RPMI7951 (cell line): ENCODE measurements at places on chromosomes 6 and 20. TPM values are rescaled to one million over a fixed set of nuclear protein-coding genes. Genes with fewer than 3 reads are reported as not detected.
A peak's percentile ranks its signal among the peaks of the same experiment; 100 is the strongest.

FNDC1 gene
- total RNA-seq = not detected in 2 replicates

DNA sequence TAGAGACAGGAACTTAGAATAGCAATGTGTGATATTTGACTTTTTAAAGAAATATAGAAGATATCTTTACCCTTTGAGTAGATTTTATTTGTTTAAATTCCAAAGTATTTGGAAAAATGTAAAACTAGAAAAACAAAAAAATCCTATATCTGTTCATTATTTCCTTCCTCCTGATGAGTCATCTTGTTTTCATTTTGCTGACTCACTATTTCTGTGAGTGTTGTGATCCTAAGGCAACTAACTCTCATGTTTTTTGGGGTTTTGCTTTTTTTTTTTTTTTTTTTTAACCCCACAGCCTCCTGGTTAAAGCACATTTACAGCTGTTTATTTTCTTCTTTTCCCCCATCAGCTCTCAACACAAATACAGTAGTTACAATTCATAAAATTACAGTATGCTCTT is 37.8 kb upstream of the THEMIS start:
- peak; percentile 75 for DNase-seq

COL9A1 gene
- total RNA-seq = not detected in 2 replicates

GRCh38 chr6:163100259-163100658 is 314.3 kb upstream of the QKI start:
- DNase-seq = no peak

SMOC2 gene
- total RNA-seq = not detected in 2 replicates

GRCh38 chr6:43951063-43951755 is 176.0 kb downstream of the MRPL14 start:
- DNase-seq = peak; percentile 69

- DNase-seq = no peak
Observed at GRCh38 chr20:49349694-49350252, 71.9 kb upstream of the ZNFX1 start.

- no peak for DNase-seq
Observed at GRCh38 chr6:12173661-12174060, 116.5 kb upstream of the EDN1 start.

MYH7B gene
- not detected in 2 replicates for total RNA-seq

TAP1 gene
- 84.7 and 93.7 TPM in 2 replicates for total RNA-seq

DNA sequence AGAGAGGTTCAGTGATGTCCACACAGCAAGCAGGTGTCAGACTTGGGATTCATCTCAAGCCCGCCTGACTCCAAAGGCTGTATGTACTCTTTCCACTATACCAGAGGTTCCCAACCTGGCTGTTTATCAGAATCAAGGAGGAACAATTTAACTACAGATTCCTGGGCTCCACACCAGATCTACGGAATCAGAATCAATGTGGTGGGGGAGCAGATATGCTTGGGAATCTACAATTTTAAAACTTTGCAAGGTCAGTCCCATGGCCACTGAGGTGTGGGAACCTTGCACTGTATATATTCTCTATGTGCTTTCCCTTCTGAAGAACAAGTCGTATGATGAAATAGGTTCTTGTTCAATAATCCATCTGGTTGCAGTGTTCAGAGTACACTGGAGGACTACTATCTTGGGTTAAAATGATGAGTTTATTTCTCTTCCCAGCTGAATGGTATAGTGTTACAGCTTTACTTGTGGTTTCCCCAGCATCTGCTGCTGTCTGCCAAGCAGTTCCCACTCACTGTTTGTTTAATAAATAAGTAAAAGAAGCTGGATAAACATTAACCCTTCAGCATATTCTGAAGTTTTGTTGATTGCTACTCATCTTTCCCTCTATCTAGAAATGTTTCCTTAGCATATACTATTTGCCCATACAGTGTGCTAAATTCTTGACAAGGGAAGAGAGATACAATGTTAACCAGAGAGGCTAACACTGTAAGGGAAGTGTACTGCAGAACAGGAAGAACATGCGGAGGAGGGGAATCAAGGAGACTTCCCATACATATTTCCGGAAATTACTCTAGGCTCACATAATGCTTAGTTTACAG is 9.9 kb downstream of the TTI1 start:
- DNase-seq = peak; percentile 39

GRCh38 chr20:32762754-32763201 is 593 bp downstream of the DNMT3B start:
- DNase-seq = no peak

GRCh38 chr6:93516441-93516840 is 97.1 kb upstream of the EPHA7 start:
- DNase-seq = no peak

GRCh38 chr6:18725449-18725848 is 338.3 kb downstream of the RNF144B start:
- no peak for DNase-seq

DNA sequence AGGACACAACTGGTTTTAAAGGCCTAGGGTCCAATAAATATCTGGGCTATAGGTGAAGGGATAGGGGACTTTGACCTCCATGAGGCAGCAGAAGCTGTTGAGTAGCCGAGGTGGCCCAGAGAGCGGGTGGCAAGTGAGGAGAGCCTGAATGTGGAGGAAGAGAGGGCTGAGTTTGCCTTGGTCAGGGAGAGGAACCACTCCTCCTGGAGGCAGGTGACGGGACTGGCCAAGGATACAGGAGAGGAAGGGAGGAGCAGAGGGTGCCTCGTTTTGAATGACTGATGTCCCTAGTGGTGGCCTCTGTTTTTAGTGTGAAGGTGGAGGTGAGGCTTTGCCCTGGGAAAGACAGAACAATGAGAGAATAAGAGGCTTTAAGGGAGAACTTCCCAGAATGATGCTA is 19.1 kb upstream of the AAR2 start:
- DNase-seq = no peak

GRCh38 chr20:59300333-59301081 is at the start of gene EDN3:
TSS of gene EDN3 (plus strand) at chr20:59300611. CDS start at chr20:59300813, 202 bp downstream.
- DNase-seq = no peak
